Activated CD8-positive, alpha-beta memory T cell treated with anti-CD3 and anti-CD28 coated beads for 4 hours (primary cell): ENCODE measurements at places on chromosomes 6 and 20.

GRCh38 chr6:125197795-125198269 is 44.3 kb downstream of the TPD52L1 start:
- DNase-seq, result no peak

DNA sequence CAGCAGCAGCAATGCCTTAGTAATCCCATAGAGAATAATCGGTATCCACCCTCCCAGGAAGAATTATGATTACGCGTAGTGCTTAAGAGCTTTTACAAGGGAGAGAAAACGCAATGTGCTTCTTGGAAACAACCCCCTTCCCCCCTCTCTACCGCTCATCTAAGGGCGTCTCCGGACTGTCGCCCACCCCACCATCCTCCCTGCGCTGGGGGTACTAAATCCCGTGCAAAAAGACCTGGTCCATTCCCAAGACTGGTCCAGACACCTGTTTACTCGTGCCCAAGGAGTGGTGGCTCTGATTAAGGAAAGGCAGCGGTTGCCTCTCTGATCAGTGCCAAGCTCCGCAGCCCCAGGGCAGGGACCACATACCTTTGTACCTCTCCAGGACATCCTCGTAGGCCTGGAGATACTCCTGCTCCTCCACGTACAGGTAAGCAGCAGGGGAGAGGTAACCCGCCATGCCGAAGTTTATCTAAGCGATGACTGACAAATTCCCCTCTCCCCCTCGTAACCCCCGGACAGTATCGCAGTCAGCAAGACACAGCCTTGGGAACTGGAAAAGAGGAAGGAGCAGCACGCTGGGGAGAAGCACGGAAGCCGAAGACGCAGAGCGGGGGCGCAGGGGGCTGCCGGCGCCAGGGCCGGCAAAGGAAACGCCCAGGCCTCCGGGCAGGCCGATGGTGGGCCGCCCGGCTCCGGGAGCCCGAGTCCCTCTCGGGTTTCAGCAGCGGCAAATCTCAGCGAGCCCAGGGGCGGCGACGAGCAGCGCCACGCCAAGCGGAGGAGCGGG is 112.0 kb upstream of the BEND6 start:
- DNase-seq, result no peak

DNA sequence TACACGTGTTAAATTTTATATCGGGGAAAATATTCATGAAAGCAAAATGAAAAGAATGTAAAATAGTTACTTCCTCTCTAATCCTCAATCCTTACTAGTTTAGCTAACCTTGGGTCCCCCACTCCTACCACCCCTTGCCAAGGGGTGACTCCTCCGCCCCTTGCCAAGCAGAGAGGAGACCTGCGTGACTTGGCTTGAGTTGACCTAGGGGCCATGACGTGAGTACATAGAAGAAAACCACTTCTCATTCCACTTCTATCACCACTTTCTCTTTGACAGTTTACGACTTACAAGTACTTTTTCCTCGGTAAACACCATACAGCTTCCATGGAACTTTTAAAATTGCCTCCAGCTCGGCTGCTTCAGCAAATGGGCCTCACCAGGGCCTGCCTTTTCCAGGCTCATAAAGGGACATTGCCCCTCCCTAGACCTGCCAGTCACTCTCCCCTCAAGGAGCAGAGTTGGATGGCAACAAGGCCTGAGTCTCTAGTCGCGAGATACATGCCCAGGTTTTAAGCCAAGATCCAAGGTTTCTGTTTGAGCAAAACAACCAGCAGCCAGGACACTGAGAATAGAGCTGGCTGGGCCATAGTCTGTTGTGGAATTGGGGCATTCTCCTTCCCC is 29.9 kb downstream of the SDCBP2 start:
- DNase-seq, result no peak

DNA sequence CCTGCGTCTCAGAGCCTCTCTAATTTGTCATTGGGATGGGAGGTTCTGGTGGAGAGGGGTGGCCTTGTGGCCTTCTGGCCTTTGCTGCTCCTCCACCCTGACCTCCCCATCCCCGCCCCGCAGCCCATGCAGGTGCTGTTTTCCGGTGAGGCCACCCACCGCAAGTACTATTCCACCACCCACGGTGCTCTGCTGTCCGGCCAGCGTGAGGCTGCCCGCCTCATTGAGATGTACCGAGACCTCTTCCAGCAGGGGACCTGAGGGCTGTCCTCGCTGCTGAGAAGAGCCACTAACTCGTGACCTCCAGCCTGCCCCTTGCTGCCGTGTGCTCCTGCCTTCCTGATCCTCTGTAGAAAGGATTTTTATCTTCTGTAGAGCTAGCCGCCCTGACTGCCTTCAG is 171.8 kb upstream of the RNF24 start:
- no peak for DNase-seq

GRCh38 chr6:12608874-12609273 is 107.7 kb upstream of the PHACTR1 start:
- no peak for DNase-seq
